ENCODE measurements at places on chromosomes 5 and 9. TPM values are rescaled to one million over a fixed set of nuclear protein-coding genes. Genes with fewer than 3 reads are reported as not detected.

ASPN gene
- 13.6 TPM for total RNA-seq

SCGB3A2 gene
- total RNA-seq = not detected

BSPRY gene
- total RNA-seq = 0.52 TPM

DNA sequence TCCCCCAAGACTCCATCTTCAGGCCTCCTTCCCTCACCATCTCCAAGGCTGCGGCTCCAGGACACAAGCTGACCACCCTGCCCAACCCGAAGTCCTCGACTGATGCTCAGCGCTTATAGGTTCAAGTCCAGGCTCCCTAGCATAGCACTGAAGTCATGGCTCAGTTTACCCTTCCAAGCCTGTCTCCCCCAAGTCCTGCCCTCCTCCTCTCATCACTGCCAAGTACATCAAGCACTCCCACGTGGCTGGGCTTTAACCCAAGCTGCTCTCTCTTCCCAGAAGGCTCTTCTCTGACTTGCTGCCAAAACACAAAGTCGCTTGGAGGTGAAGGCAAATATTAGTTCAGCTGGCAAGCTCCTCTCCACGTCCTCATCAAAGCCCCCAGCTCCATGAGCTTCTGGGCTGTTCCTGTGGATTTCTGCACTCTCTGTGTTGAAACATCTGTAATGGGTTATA lies 22.1 kb upstream of the MARCHF6 start:
- DNase-seq = no peak

DNA sequence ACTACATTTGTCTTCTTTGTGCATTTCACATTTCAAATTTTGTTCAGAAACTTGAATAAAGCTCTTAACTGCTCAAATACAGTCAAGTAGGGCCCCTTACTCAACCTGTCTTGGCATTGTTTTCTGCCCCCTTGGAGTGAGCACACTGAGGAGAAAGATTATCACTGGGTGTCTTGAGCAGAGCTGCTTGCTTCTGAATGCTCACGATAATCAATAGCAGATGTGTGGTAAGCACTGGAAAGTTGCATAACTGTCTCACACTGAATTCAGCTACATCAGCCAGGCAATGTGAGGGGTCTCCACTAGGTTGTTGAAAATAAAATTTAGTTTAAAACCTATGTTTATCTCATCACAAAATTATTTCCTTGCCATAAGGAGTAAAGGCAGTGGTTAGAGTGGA lies 7.8 kb upstream of the TNFAIP8 start:
- no peak for DNase-seq

DNA sequence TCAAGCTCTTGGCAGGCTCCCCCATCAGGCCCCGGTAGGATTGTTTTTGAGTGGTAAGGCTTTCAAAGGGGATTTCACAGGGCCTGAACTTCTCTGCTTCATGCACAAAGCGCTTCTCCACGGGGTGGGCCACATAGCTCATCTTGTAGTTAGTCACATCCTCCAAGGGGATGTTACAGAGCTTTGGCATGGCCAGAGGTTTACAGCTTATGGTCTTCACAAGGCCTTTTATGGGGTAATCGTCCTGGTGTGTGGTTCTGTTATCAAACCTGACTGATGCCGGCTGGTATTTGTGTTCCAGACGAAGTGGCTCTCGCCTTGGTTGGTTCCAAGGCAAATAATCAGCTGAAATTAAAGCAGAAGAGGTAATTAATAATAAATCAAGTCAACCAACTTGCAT lies 104.3 kb downstream of the SAXO1 start:
- no peak for DNase-seq

- no peak for DNase-seq
Measured at GRCh38 chr5:111735583-111736270, 21.3 kb downstream of the NREP start.

DNA sequence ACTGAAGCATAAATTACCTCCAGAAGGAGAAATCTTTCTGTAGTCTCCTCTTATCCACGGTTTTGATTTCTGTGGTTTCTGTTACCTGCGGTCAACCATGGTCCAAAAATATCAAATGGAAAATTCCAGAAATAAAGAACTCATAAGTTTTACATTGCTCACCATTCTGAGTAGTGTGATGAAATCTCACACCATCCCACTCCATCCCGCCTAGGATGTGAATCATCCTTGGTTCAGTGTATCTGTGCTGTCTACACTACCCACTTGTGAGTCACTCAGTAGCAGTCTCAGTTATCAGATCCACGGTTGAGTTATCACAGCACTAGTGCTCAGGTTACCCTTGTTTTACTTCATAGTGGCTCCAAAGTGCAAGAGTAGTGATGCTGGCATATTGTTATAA lies 371.2 kb downstream of the NFIB start:
- no peak for DNase-seq

GRCh38 chr5:73120222-73121118 lies at the start of gene TMEM171:
TMEM171 (plus strand) TSS chr5:73120575; CDS start chr5:73123374, 2,799 bp downstream.
- no peak for DNase-seq

GRCh38 chr9:127045148-127045547 lies 77.3 kb downstream of the ANGPTL2 start:
- no peak for DNase-seq

- no peak for DNase-seq
Measured at GRCh38 chr9:86994231-86994630, 46.9 kb upstream of the GAS1 start.
